Skin of body (tissue), 3 donors: ENCODE measurements at places on chromosomes 13 and 19. TPM values are rescaled to one million over a fixed set of nuclear protein-coding genes. Genes with fewer than 3 reads are reported as not detected.

GRCh38 chr13:103195762-103196161 lies 129.5 kb upstream of the SLC10A2 start:
- DNase-seq = no peak

DNA sequence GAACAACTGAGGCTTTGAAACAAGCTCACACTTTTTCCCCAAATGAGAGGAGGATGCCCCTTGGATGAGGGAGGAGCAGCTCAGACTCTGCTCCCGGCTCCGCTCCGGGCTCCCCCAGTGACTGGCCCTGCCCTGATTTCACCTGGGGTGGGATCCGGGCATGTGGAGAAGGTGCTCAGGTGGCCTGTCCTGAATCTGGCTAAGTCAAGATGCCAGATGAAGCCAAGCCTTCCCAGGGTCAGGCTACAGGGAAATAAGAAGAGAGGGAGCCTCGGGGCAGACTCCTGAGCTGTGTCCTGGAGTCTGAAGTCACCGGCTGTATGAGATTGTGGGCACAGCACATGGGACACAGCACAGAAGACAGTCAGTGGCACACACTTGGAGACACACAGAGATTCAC lies 10.3 kb downstream of the CEACAM5 start:
- DNase-seq = no peak

- no peak for DNase-seq
Measured at GRCh38 chr13:113746671-113747070, 12.4 kb upstream of the TMEM255B start.

DNA sequence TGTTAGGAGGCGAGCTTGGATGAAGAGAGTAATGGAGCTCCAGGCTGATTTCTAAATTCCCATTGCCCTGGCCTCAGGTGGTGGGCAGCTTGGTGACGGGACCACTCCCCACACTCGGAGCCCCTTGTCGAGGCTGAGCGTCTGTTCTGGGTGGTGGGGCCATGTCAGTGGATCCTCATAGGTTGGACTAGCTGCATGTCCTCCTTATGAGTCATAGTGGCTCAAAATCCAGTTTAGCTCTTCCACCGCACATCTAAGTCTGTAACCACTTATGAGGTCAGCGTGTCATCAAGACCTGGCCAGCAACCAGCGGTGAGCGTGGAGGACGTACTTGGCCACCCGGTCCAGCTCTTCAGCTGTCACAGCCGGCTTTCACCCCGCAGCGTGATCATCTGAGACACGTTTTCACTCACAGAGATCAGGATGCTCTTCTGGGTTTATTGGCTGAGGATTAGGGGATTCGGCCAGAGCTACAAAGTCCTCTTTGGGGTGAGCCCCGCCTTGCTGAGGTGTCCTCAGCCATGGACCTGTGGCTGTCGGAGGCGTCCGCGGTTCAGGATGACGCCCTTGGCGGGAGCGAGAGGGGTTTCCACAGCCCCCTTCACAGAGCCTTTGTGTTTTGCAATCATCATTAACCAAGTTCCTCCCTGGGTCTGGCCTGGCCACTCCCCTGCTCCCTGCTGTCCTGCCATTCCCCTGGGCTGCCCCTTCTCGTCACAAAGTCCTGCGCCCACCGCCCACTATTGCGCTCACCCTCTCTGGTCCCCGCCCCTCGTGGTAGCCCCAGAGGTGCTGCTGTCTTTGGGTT lies 41.9 kb downstream of the ADPRHL1 start:
- no peak for DNase-seq

Gene OR7A17
- total RNA-seq = not detected

DNA sequence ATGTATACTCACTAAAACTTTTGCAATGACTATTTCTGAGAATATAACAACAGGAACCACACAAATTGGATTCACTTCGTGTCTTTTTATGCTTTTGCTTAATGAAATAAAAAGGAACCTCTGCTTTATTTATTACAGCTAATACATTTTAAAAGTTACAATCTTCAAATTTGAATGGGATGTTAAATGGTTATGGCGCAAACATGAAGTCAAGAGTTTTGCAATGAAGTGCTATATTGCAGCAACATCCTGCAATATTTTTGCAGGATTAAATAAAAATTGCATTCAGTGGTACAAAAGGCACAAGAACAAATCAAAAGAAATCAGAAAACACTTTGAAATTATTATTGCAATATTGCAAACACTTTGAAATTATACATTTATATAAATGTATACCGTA lies 1519.0 kb upstream of the MIR17HG start:
- no peak for DNase-seq

DNA sequence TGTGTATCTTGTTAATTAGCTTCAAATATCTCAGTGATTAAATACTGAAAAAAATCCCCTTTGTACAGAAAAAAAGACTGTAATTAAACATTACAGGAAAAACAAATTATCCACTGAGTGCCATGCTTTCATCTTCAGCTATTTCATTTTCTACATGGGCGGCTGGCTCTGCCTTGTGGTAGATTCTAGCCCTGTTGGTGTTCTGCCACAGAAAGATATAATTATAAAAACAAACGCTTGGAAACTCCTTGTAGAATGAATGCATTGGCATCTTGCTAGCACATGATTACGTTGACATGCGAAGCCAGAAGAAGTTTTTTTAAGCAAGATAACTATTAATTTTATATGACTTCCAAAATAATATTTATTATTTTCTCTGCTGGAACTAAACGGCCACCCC lies 496.8 kb downstream of the MYO16 start:
- DNase-seq = no peak

GRCh38 chr19:30679789-30680188 lies 307.6 kb downstream of the ZNF536 start:
- no peak for DNase-seq

GRCh38 chr13:95256091-95256490 lies 45.2 kb downstream of the ABCC4 start:
- DNase-seq = no peak

GRCh38 chr19:54029930-54030490 lies 33.7 kb downstream of the VSTM1 start:
- no peak for DNase-seq

DNA sequence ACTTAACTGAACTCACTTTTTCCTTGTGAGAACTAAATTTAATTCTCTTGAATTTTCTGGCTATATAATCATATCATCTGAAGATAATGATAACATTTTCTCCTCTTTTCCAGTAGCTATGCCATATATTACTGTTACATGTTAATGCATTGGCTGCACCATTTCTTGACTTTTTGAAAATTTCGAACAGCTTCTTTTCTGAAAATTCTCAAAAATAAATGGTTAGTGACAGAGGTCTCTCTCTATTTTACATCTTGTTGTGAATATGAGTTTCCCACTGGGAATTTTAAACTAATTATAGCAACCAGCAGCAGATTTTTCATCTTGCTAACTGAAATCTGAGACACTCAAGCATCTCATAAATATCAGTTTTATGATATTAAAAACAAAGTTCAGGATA lies 30.6 kb downstream of the MBNL2 start:
- DNase-seq = no peak

DNA sequence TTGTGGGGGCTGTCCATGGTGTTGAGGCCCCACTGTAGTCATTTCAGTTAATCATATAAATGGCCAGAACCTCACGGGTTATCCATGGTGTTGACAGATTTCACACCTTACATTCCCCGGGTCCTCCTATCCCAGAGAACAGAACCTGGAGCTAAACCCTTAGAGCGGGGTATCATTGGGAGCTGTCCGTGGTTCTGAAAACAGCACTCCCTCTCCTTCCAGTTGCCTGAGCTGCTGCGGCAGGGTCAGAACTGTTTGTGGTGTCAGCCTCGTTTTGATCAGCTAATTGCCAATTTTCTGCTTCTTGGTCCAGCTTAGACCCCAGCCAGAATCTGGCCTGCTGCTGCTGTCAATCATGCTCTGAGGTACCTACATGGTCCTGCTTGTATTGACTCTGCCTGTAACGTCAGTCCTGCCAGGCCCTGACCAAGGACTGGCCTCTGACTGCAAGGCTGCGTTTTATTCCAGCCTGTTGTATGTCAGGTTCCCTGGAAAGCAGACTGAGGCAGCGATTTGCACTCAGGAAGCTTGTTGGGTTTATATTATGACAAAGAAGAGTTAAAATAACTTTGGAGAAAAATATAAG lies 55.8 kb upstream of the KCTD15 start:
- no peak for DNase-seq
